ENCODE measurements at places on chromosomes 6 and 20. TPM values are rescaled to one million over a fixed set of nuclear protein-coding genes. Genes with fewer than 3 reads are reported as not detected.

Gene RSPH9
- 1.0 TPM for total RNA-seq

Gene PHF3
- total RNA-seq = 65.7 TPM

Gene EPHA7
- not detected for total RNA-seq

Gene TCP11
- total RNA-seq = 0.15 TPM

Gene MACROD2
- 0.50 TPM for total RNA-seq

Gene SLC17A1
- total RNA-seq = not detected

Gene SCUBE3
- total RNA-seq = 0.44 TPM

Gene PRL
- total RNA-seq = not detected

Gene EYA4
- total RNA-seq = 26.2 TPM

Gene GLP1R
- total RNA-seq = not detected

Gene SLC35D3
- total RNA-seq = not detected

Gene SLC25A27
- 9.9 TPM for total RNA-seq

Gene DDO
- total RNA-seq = 0.66 TPM

Measured in smooth muscle cell of trachea (primary cell).